Right cardiac atrium (tissue), 5 donors: ENCODE measurements at places on chromosomes 2 and 18. TPM values are rescaled to one million over a fixed set of nuclear protein-coding genes. Genes with fewer than 3 reads are reported as not detected.

The SCTR gene
- polyA plus RNA-seq: 0.50 TPM

The PECR gene
- polyA plus RNA-seq: 5.1 TPM

The DYNC2LI1 gene
- 18.2 TPM for polyA plus RNA-seq

The GFPT1 gene
- polyA plus RNA-seq: 7.2 TPM

The PDCD1 gene
- 7.4 TPM for polyA plus RNA-seq

The LOXHD1 gene
- 0.34 TPM for polyA plus RNA-seq

The TGFA gene
- 0.81 TPM for polyA plus RNA-seq

The C2orf15 gene
- polyA plus RNA-seq: 0.25 TPM

The RPRM gene
- 0.32 TPM for polyA plus RNA-seq

The DLX1 gene
- 0.23 TPM for polyA plus RNA-seq

The ALPP gene
- not detected for polyA plus RNA-seq

The ERMN gene
- 0.11 TPM for polyA plus RNA-seq

The SMIM21 gene
- polyA plus RNA-seq: not detected

The CFAP65 gene
- not detected for polyA plus RNA-seq

The ITM2C gene
- 73.1 TPM for polyA plus RNA-seq

The CBLN2 gene
- polyA plus RNA-seq: 0.11 TPM

The RANBP2 gene
- 15.8 TPM for polyA plus RNA-seq

The PUM2 gene
- polyA plus RNA-seq: 27.5 TPM

The DTNA gene
- polyA plus RNA-seq: 131 TPM

The PLA2R1 gene
- polyA plus RNA-seq: 1.8 TPM

The UGT1A10 gene
- polyA plus RNA-seq: not detected

The KIF5C gene
- 0.86 TPM for polyA plus RNA-seq

The VIL1 gene
- polyA plus RNA-seq: 0.11 TPM

The SLC23A3 gene
- polyA plus RNA-seq: 0.59 TPM

The NMS gene
- polyA plus RNA-seq: not detected

The SUPT7L gene
- 26.8 TPM for polyA plus RNA-seq

The MRPL19 gene
- 30.4 TPM for polyA plus RNA-seq

The TRABD2A gene
- 0.50 TPM for polyA plus RNA-seq

The SULT1C4 gene
- 5.2 TPM for polyA plus RNA-seq
